ENCODE measurements at places on chromosomes 16 and 17. TPM values are rescaled to one million over a fixed set of nuclear protein-coding genes. Genes with fewer than 3 reads are reported as not detected.
A peak's percentile ranks its signal among the peaks of the same experiment; 100 is the strongest.

- no peak for DNase-seq
These were observed 28.9 kb downstream of the ZNF778 start for GRCh38 chr16:89246383-89246902.

- DNase-seq = no peak
These were observed 289.1 kb downstream of the CA10 start for GRCh38 chr17:51869387-51869786.

Gene KRT40
- total RNA-seq = not detected

DNA sequence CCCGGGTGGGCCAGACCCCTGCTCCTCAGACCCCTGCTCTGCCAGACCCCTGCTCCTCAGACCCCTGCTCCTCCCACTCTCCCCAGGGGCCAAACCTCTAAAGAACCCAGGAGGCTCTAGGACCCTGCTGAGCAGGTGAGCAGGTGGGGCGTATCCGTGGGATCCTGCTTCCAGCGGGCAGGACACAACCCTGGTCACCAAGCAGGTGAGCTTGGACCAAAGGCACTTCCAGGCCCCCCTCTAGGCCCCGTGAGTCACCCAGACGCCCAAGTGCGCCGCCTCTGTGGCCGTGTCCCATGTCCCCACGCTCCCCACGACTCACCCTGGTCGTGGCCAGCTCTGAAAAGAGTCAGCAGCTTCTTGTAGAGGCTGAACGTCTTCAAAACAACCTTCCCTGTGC, 5.0 kb downstream of the CYBC1 start:
- no peak for DNase-seq

DNA sequence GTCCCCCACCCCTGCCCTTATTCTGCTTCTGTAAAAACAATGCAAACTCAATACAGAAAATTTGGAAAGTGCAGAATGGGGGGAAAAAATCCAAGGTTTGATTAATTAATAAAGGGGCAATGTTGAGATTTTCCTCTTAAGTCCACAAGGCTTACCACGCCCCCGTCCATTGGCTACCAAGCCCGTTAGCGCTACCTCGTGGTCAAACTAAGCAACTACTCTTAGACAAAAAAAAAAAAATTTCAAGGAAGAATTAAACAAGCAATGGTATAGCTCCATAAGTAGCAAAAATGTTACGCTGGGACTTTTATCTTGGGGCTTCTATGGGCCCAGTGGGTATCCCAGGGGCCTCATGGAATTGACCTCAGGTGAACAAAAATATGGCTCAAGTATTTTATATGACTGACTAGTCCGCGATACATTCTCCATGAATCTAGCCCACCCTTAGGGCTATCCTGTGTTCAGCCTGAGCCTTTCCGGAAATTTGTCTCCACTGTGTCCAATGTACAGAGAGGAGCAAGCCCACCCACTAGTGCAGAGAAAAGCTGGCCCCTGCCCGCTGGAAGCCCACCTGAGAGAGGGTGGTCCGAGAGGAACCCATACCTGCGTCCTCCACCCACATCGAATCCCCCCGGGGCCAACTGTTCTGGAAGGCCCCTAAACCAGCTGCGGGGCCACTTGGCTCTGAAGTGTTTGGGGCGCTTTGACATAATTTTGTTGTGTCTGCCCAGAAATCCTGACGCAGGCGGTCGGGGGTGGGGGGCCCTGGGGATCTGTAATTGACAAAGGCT, 19.1 kb upstream of the TEX2 start:
- peak; percentile 73 for DNase-seq

GRCh38 chr17:42691021-42691545, 8.8 kb downstream of the CNTNAP1 start:
- no peak for DNase-seq

- DNase-seq = no peak
These were observed 190.1 kb upstream of the HS3ST4 start for GRCh38 chr16:25501530-25502255.
